ENCODE measurements at places on chromosomes 2 and 18.

DNA sequence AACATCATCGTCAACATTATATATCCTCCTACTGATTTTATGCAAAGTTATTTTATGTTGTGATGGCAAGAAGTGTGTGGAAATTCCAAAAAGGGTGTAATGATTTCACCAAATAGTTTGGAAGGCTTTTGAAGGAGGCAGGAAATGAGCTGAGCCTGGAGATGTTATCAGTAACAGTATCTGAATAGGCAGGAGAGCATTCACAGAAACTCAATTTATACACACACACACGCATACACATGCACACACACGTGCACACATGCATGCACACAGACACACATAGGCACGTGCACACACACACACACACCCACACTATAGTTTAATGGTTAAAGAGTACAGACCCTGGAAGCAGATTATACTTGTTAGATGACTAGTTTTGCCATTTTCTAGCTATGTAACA, 47.3 kb downstream of the ARHGEF4 start:
- no peak for DNase-seq

DNA sequence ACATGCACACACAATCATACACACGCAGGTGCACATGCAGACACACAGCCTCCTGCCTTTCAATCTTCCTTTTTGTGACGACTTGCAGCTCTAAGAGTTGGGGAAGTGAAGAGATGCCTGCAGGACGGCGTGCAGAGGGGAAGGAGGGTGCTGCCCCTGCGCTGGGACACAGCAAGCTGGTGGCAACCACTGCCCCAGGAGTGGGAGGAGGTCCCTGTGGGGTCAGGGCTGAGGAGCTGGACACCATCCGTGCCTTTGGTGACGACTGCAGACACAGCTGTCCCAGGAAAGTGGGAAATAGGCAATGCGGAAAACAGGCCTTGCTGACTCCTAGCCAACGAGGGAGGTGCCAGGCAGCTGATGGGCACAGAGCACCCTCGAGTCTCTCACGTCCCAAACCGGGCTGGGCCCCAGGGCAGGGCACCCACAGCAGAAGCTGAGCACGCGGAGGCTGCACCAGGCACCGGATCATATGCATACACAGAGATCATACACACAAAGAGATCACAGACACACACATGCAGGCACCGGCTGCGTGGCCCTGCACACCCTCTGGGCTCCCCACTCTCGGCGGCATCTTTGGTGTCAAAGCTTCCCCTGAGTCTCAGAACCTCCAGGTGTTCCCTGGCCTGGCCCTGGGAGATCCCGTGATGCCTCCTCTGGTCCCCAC, 146.1 kb downstream of the PXDN start:
- no peak for DNase-seq

DNA sequence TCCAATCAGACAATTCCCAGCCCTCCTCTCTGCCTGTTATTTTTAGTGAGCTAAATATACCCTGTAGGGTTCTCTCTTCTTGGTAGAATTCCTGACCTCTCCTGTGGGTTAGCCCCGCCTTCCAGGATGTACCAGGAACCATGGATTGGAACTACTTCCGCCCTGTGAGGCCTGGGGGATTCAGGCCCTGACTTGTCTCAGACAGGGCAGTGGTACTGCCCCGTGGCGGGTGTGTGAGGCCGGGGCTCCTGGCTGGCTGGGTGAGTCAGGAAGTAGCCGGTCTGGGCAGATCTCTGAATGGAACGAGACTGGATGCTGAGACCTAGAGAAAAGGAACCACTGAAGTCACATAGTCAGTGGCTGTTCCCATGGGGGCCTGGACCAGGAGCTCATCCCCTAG, 50.5 kb downstream of the DYSF start:
- DNase-seq = no peak

DNA sequence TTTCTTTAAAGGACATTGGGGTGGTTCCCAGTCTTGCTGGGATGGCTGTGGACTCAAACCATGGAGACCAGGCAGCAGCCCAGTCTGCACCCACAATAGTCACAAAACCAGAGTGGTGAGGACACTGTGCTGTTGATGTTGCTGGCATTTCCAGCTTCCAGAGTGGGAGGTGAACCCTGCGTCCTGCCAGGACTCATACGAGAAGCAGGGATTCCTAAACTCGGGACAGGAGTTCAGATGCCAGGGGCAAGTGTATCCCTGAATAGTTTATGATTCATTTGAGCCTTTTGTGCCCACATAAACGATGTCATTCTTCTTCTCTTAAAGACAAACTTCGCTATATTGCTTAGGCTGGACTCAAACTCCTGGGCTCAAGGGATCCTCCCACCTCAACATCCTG, 62.8 kb downstream of the TCF7L1 start:
- DNase-seq = no peak

GRCh38 chr2:225488743-225489142, 89.2 kb downstream of the NYAP2 start:
- DNase-seq = no peak

DNA sequence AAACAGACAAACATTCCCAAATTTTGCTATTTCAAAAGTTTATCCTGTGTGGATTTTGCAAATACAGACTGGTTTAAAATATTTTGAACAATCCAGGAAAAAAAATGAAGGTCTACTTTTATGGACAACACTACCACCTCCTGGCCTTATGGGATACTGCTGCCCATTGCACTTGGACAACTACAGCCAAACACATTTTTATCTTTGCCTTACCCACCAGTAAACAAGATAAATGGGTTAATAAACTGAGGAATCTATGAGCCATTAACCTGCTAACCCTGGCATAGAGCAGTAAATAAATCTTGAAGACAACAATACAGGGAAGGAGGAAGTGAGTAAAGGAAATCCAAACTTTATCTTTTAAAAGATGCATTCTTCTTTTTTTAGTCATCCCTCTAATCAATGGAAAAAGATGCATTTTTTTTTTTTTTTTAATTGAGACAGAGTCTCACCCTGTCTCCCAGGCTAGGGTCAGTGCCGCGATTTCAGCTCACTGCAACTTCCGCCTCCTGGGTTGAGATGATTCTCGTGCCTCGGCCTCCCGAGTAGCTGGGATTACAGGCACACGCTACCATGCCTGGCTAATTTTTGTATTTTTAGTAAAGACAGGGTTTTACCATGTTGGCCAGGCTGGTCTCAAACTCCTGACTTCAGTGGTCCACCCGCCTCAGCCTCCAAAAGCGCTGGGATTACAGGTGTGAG, 2.1 kb upstream of the SPIRE1 start:
- no peak for DNase-seq

GRCh38 chr18:12318334-12318697, 10.3 kb downstream of the TUBB6 start:
- DNase-seq = no peak

DNA sequence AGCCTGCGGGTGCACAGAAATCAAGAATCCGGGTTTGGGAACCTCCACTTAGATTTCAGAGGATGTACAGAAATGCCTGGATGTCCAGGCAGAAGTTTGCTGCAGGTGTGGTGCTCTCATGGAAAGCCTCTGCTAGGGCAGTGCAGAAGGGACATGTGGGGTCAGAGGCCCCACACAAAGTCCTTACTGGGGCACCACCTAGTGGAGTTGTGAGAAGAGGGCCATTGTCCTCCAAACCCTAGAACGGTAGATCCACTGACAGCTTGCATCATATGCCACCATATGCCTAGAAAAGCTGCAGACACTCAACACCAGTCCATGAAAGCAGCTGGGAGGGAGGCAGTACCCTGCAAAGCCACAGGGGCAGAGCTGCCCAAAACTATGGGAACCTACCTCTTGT, 833.0 kb downstream of the TMEM182 start:
- DNase-seq = no peak

DNA sequence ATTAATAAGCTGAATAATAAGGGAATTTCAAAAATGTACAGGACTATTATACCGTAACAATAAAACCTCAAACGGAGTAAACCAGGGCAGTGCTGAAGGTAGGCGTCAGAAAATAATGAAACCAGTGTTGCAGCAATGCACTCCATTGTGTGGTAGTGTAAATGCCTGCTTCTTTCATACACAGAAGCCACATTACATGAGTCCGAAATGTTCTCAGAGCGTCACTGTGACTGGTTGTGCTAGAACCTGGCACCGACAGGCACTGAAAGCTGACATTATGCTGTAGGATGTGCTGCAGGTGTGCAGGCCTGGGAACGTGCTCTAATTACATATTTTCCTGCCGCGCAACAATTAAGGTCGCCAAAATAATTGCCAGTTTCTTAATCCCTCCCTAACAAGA, 53.3 kb downstream of the ZEB2 start:
- no peak for DNase-seq

- no peak for DNase-seq
Measured at GRCh38 chr18:35672897-35673296, 91.4 kb downstream of the GALNT1 start.

DNA sequence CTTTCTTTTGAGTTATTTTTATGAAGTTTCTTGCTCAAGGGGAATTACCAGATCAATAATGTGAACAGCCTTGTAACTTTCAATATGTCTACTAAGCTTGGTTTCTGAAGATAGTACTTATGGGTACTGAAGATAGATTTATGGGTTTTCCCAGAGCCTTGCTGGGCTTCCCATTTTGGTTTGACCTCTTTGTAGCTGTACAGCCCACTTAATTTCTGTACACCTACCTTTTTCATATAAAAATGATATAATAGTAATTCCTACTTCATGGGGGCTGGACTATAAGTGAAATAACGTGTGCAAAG, 22.2 kb downstream of the IL1R2 start:
- no peak for DNase-seq

DNA sequence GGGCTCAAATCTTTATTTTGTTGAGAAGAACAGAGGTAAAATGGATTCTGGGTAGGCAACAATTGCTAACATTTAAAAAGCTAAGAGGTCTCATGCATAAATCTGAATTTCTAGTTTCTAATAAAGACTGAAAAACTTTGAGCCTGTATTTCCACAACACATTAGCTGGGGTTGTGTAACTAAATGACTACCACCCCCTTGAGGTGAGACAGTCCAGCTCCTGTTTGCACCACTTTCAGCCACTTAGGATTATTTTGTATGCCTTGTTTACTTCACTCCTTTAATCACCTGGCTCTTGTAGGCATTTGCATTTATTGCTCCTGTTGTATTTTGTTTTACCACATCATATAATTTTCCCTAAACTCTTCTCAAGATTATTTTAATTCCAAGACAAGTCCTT, 376.6 kb downstream of the PTH2R start:
- no peak for DNase-seq

GRCh38 chr2:186098821-186099220, 360.2 kb downstream of the FSIP2 start:
- DNase-seq = no peak

DNA sequence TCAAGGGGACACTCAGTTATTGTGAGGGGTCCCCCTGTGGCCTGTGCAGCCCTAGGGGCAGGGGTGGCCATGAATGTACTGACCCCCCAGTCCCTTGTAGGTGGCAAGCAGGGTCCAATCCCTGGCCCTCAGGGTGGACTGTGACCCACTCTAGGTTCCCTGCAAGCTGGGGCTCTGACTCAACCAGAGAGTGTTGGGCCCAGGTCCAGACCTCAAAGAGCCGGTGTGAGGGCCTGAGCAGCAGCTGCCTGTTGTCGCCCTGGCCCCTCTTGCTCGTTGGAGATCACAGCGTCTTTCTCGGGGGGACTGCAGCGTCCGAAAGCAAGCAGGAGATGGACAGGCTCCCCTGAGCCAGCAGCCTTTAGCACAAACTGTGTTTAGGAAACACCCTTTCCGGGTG, 66.8 kb upstream of the ATG16L1 start:
- no peak for DNase-seq

DNA sequence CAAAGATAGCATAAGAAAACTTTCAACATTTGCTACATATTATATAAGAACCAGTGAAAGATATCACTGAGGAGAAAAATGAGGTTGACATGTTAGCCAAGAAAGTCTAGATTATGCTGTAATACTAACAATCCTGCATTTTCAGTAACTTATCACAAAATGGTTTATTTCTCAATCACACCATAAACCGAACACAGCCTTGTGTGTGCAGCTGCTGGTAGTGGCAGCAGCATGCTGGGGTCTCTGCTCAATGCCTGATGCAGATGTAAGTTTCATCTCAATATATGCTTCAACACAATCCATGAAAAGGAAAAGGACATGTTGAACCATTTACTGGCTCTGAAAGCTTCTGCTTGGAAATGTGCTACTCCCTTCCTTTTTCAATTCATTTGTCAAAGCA, 376.3 kb downstream of the GPD2 start:
- no peak for DNase-seq

GRCh38 chr2:235570256-235570655, 76.4 kb downstream of the AGAP1 start:
- DNase-seq = no peak

GRCh38 chr18:26406324-26406723, 142.0 kb downstream of the KCTD1 start:
- DNase-seq = no peak

DNA sequence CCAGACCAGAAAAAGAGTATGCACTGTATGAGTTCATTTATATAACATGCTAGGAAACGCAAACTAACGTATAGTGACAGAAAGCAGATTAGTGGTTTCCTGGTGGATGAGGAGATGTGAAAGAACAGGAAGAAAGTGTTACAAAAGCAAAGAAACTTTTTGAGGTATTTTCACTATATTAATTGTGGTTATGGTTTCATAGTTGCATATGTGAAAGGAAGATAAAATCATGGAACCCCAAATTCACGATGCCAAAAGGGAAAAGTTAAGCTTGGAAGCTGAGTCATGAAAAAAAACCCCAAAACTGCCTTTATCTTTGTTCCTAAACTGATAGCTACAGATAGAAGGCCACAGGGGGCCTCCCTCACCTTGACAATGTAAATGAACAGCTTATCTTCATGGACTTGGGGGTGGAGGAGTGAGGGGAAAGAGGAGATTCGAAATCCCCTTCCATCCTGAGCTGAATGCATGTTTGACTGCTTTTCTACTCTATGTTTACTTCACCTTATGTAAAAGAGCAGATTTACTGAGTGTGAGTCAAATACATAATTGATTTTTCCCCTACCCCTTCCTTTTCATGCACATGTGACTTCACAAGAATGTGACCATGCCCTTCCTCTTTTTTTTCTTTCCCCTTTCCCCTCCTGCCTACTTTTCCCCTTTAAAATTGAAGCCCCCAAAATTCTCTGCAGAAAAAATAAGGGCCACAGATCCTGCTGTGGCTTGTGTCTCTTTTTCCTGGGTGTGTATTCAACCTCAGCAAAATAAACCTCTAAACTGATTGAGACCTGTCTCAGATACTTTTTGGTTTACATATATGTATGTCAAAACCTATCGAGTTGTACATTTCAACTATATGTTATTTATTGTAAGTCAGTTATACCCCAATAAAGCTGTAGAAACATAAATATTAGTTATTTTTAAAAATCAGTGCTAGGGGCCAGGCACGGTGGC, 100.1 kb upstream of the TLK1 start:
- no peak for DNase-seq

GRCh38 chr18:53153281-53153680, 813.3 kb downstream of the DCC start:
- no peak for DNase-seq

DNA sequence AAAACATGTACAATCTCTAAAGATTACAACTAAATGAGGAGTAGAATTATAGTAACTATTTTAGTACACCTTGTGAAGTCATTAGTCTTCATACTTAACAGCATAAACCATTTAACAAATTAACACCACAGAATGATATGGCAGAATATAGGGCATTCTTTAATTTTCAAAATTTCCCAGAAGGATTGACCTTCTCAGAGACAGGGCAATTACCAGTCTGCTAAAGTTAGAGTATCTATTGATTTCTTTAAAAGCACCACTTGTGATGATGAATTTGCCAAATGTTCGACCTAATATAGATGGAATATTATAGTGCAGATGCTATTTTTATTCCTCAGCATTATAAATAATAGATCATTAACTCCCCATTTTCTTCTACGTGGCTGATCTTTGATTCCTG, 192.6 kb downstream of the DPP4 start:
- DNase-seq = no peak
